ENCODE measurements at places on chromosomes 13 and 19.

- no peak for DNase-seq
Observed at GRCh38 chr13:20369886-20370361, 137.8 kb upstream of the GJB6 start.

GRCh38 chr13:44765001-44765471 is 188.9 kb upstream of the TSC22D1 start:
- no peak for DNase-seq

DNA sequence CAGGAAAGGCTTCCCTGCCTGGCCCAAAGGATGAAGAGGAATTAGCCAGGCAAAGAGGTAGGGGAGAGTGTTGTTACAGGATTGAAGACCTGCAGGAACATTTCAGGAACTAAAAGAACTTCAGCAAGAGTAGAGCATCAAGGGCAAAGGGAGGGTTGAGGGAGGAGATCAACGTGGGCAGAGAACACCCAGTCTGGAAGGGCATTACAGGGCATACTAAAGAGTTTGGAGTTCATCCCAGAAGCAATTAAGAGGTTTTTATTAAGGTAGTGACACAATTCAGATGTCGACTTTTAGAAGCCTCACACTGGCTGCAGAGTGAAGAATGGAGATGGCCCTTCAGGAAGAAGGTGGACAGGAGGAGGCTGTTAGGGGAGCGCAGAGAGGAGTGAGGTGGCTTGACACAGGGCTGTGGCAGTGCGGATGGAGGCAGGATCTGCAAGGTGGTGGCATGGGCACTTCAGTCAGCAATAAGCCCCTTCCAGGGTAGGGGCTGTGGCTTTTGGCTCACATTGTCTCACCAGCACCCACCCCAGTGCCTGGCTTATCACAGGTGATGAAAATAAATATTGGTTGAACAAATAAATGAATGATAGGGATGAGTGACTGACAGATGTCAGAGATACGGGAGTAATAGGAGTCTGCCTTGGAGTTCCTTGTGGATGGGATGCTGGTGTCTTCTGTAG is 24.9 kb downstream of the TEX26 start:
- no peak for DNase-seq

- DNase-seq = no peak
Observed at GRCh38 chr19:43936188-43936587, 1.1 kb upstream of the ZNF45 start.

- DNase-seq = no peak
Observed at GRCh38 chr19:49512970-49513745, 697 bp downstream of the FCGRT start.

DNA sequence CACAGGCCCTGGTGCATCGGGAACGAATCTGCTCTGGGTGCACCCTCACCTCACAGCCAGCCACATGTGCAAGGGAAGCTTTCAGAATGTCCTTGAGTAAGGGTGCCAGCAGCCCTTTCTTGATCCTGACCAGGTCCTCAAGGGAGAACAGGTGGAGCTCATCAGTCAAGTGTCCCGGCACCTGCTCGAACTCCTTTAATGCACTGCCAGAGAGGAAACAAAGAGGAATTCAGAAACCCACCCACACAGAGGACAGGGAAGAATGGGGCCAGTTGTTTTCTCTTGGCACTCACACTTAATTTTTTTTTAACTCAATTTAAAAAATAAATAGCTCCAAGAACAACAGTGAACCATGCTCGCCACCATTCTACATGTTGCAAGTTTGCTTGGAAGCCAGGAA is 41.7 kb downstream of the RUBCNL start:
- no peak for DNase-seq

DNA sequence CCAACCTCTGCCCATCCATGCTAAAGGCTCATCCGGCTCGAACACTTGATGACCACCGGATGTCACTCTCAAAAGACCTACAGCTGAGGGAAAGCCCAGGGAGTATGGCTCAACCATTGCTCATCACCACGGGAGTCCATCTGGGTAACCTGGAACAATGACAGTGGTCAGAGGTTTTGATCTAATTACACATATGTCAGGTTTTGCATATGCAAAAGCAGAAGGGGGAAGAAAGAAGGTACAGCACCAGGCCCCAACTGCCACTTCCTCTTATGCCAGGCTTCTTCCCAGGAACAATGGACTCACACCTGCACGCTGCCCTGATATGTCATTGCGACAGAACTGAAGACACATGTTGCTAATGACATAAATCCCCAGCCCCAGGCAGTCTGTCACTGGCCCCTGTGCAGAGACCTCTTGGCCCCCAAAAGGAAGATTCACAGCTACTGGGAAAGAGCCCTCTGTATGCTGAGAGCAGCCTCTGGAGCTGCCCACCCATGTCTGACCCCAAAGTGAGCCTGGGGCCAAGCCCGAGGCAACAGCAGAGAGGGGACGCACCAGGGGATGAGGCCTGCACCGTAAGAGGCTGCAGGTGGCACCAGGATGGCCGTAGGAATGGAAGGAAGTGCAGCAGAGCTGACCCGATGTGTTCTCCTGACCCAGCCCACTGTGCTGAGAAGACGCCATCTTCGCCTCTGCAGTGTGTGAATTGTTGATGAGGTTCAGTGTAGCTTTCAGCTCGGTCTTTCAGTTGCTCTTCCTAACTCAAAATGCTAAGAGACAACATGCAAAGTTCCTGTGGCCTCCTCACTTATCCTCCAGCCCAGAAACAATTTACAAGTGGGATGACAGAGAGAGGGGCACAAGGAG is 26.3 kb downstream of the EPS15L1 start:
- no peak for DNase-seq

DNA sequence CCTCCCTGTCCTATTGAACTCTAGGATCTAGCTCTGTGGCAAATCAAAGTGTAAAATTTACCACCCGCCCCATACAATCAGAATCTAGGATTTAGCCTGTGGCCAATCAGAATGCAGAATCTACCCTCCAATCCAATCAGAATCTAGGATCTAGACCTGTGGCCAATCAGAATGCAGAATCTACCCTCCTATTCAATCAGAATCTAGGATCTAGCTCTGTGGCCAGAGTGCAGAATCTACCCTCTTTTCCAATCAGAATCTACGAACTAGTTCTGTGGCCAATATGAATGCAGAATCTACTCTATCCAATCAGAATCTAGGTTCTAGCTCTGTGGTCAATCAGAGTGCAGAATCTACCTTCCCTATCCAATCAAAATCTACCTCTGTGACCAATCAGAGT is 25.8 kb downstream of the PRKD2 start:
- no peak for DNase-seq

DNA sequence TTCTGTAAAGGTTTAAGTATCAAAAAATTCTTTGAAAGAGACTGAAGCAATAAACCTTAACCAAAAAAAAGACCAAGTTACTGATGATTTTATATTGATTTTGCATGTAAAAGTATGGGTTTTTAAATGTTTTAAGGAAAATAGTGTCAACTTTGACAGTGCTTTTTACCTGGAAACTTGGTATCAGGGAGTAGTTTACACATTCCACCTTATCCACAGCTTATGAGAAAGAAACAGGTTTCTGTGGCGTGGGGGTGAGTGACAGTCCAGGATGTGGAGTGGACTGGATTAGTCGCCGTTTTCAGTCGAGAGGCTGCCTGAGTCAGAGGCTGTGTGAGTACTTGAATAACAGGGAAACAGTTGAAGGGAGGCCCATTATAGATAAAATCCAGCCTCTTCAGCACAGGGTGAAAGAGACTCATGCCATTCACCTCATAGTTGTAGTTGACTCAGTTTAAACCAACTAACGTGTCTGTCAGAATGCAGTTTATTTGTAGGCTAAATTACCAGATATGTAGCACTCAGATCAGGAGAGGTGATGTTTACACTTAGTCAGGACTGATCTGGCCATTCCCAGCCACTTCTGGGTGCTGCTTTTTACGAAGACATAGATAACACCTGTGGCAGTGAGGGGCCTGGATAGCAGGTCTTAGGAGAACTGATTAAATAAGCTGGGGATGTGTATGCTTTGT is 595 bp upstream of the GPR183 start:
- DNase-seq = peak; percentile 70

GRCh38 chr13:71879129-71879535 is 12.1 kb upstream of the DACH1 start:
- peak; percentile 8 for DNase-seq

DNA sequence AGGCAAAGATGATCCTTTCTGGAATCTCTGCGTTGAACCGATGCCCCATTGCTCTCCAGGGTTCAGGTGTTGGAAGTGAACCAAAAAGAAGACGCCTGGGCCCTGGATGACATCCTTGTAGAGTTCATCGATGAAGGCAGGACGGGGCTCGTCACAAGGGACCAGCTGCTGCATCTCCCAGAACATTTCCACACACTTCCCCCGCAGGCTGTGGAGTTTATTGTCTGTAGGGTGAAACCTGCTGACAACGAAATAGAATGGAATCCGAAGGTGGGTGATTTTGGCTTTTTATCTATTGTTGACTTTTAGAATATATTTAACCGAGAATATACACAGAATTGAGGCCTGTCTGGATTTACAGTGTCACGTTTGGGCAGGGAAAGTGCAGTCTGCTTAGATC is 58.4 kb downstream of the SLC7A9 start:
- DNase-seq = no peak

GRCh38 chr13:21849323-21849722 is 178.4 kb downstream of the FGF9 start:
- DNase-seq = no peak

- DNase-seq = peak; percentile 97
Observed at GRCh38 chr13:98083507-98083906, 59.4 kb upstream of the FARP1 start.

DNA sequence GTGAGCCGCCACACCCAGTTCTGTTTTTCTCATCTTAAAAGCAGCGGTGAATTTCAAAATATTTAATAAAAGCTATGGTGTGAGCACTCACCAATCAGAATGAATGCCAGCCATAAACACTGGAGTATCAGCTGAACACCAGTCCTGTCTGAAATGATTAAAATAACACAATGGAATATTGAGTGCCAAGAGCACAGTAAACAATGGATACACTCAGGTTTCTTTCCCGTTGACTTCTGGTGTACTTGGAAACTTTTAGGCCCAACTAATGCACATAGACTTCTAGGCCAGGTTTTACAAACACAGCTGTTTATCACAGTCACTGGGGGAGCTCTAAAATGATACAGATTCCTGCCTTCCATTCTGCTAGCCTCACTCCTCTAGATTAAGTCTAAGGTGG is 68.3 kb downstream of the SLC6A16 start:
- DNase-seq = no peak

GRCh38 chr13:55673910-55674309 is 1466.8 kb upstream of the PRR20A start:
- DNase-seq = no peak

Data from fibroblast of skin of right quadriceps (primary cell).